ENCODE measurements at places on chromosomes 7 and 10.

- H3K36me3 ChIP-seq, result peaks cover 21% of the 10 kb centered on the region
- H3K4me3 ChIP-seq, result no peak overlapping the region
- H3K4me1 ChIP-seq, result peaks cover 7% of the 10 kb centered on the region
- peaks cover 24% of the 10 kb centered on the region for H3K27me3 ChIP-seq
Measured at GRCh38 chr10:5670662-5671375, 4.4 kb upstream of the ASB13 start.

GRCh38 chr10:107317592-107317991 lies 153.1 kb upstream of the SORCS1 start:
- H3K4me3 ChIP-seq, result no peak overlapping the region
- DNase-seq, result no peak
- no peak overlapping the region for H3K27ac ChIP-seq
- H3K4me1 ChIP-seq, result no peaks in the 10 kb centered on the region
- H3K27me3 ChIP-seq, result no peaks in the 10 kb centered on the region

- DNase-seq, result no peak
- no peak overlapping the region for H3K27ac ChIP-seq
- H3K36me3 ChIP-seq, result no peaks in the 10 kb centered on the region
- peaks cover 46% of the 10 kb centered on the region for H3K27me3 ChIP-seq
- H3K4me1 ChIP-seq, result no peaks in the 10 kb centered on the region
Measured at GRCh38 chr7:151837285-151838042, 39.5 kb downstream of the PRKAG2 start.

GRCh38 chr7:30973791-30974604 lies 10.2 kb downstream of the GHRHR start:
- no peak overlapping the region for H3K4me3 ChIP-seq
- DNase-seq, result no peak
- H3K27me3 ChIP-seq, result peaks cover 36% of the 10 kb centered on the region

DNA sequence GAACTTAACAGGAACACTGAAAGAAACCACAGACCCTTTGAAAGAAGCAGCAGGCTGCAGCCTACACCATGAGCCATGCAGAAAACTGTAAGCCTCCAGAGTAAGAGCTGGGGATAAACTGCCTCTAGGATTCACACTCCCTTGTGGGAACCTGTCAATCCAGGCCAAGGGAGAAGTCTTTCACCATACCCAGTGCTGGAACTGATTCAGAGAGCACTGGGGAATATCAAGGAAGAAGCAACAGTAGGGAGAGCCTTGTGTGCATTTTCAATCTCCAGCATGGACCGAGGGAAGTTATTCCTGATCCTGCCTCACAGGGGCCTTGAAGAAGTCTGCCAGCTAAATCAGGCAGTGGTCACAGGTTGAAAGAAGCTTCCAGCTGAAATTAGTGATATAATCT lies 282.2 kb downstream of the AGMO start:
- no peak overlapping the region for H3K4me3 ChIP-seq
- peaks cover 7% of the 10 kb centered on the region for H3K36me3 ChIP-seq
- no peaks in the 10 kb centered on the region for H3K4me1 ChIP-seq
- DNase-seq, result no peak
- no peaks in the 10 kb centered on the region for H3K27me3 ChIP-seq
- H3K27ac ChIP-seq, result no peak overlapping the region

- H3K4me3 ChIP-seq, result no peak overlapping the region
- H3K4me1 ChIP-seq, result peaks cover 10% of the 10 kb centered on the region
- no peak for DNase-seq
- H3K36me3 ChIP-seq, result peaks cover 23% of the 10 kb centered on the region
- no peak overlapping the region for H3K27ac ChIP-seq
- H3K27me3 ChIP-seq, result no peaks in the 10 kb centered on the region
Measured at GRCh38 chr7:74103219-74103772, 19.7 kb downstream of the LIMK1 start.

DNA sequence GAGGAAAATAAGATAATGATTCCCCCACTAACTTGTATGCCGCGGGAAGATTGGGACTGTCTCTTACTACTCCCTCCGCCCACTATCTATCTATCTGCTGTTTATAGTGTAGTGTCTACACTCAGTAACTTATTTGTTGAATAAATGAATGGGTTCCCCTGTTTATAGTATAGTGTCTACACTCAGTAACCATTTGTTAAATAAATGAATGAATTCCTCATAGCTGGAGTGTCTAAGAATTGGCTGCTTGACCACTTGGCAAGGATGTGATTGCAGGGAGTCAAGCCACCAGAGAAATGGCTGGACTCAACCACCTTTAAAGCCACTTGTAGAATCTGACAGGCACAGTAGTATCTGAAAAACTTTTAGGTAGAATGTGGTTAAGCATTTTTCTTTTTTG lies 147.1 kb downstream of the TRIL start:
- no peak for DNase-seq
- H3K4me1 ChIP-seq, result no peaks in the 10 kb centered on the region
- no peak overlapping the region for H3K27ac ChIP-seq
- no peak overlapping the region for H3K4me3 ChIP-seq

DNA sequence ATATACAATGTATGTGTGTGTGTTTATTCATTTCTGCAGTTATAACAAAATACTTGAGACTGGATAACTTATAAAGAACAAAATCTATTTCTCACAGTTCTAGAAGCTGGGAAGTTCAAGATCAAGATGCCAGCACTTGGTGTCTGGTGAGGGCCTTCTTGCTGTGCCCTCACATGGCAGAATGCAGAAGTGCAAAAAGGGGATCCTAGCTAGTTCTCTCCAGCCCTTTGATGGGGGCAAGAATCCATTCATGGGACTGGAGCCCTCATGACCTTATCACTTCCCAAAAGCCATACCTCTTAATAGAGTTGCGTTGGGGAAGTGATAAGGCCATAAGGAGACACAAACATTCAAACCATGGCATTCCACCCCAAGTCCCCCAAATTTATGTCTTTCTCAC lies 8.4 kb downstream of the GRB10 start:
- no peak overlapping the region for H3K4me3 ChIP-seq
- no peaks in the 10 kb centered on the region for H3K4me1 ChIP-seq
- no peaks in the 10 kb centered on the region for H3K27me3 ChIP-seq

DNA sequence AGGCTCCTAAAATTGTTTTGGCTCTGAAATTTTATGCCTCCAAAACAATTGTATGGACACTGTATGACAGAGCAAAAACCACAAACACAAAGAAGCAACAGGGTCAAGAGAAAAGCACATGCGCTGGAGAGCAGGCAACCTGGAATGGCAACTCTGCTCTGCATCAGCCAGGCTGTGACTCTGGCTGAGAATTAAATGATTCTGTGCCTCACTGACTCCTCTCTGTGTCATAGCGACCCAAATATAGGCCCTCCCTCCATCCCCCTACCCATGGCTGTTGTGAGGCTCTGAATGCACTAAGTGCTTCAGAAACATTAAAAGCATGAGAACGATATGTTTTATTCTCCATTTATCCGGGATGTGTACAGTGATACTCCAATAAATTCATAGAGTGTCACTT lies 24.9 kb upstream of the NEBL start:
- H3K27me3 ChIP-seq, result no peaks in the 10 kb centered on the region
- no peak for DNase-seq
- H3K36me3 ChIP-seq, result 0 out of 2 replicates have a peak, but pooled peaks cover 5% of the 10 kb centered on the region
- no peaks in the 10 kb centered on the region for H3K4me1 ChIP-seq
- H3K4me3 ChIP-seq, result no peak overlapping the region

DNA sequence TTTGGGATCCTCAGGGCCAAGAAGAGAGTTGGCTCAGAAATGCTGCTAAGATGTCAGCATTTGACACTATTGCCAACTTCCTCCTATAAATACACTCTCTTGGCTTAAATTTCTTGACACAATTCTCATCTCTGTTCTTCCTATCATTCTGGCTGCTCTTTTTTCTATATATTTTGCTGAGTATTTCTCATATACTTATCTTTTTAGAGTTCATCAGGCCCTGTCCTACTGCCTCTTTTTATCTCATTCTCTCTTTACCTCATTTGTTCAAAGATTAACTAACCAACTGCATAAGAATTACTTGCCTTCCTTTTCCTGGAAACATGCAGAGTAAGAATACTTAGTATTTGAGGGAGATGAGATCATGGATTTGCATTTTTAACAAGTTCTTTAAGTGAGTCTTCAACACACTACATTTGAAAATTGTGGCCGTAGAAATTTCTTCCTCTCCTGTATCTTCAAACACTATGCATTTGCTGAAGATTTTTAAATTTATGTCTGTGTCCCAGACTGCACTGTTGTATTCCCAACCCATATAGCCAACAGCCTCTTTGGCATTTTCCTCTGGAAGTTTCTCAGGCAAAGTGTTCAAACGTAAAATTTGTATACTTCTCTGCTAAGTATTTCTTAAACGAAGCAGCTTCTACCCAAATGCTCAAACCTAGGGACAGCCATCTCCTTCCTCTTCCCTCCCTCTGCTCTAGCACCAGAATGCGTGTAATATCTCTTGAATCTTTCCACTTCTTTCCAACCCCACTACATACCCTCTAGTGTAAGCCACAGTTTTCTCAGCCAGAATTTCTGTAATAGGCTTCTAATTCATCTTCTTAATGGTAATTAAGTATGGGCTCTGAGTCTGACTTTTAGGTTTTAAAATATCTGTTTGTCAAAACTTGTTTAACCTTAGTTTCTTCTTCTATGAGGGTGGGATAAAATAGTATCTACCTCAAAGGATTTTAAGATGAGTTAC lies 35.5 kb downstream of the ARL4A start:
- H3K27me3 ChIP-seq, result no peaks in the 10 kb centered on the region
- H3K27ac ChIP-seq, result no peak overlapping the region
- no peak overlapping the region for H3K4me3 ChIP-seq

GRCh38 chr7:139660317-139661042 lies 117.3 kb downstream of the HIPK2 start:
- H3K27me3 ChIP-seq, result peaks cover 2% of the 10 kb centered on the region
- no peak for DNase-seq
- H3K27ac ChIP-seq, result no peak overlapping the region
- peaks cover 8% of the 10 kb centered on the region for H3K36me3 ChIP-seq
- no peak overlapping the region for H3K4me3 ChIP-seq
- peaks cover 12% of the 10 kb centered on the region for H3K4me1 ChIP-seq

GRCh38 chr10:118800920-118801319 lies 46.1 kb upstream of the CACUL1 start:
- no peaks in the 10 kb centered on the region for H3K36me3 ChIP-seq
- H3K4me3 ChIP-seq, result no peak overlapping the region
- peaks cover 40% of the 10 kb centered on the region for H3K27me3 ChIP-seq
- peak; percentile 18 for DNase-seq

GRCh38 chr7:26144184-26145080 lies 7.6 kb upstream of the NFE2L3 start:
- H3K36me3 ChIP-seq, result no peaks in the 10 kb centered on the region
- peaks cover 9% of the 10 kb centered on the region for H3K4me1 ChIP-seq
- peaks cover 2% of the 10 kb centered on the region for H3K27me3 ChIP-seq
- H3K4me3 ChIP-seq, result no peak overlapping the region
- no peak overlapping the region for H3K27ac ChIP-seq

GRCh38 chr7:16916738-16917137 lies 35.0 kb upstream of the AGR3 start:
- H3K27me3 ChIP-seq, result no peaks in the 10 kb centered on the region
- no peak for DNase-seq
- peak overlapping the region; percentile 83 for H3K4me3 ChIP-seq
- H3K4me1 ChIP-seq, result peaks cover 56% of the 10 kb centered on the region

DNA sequence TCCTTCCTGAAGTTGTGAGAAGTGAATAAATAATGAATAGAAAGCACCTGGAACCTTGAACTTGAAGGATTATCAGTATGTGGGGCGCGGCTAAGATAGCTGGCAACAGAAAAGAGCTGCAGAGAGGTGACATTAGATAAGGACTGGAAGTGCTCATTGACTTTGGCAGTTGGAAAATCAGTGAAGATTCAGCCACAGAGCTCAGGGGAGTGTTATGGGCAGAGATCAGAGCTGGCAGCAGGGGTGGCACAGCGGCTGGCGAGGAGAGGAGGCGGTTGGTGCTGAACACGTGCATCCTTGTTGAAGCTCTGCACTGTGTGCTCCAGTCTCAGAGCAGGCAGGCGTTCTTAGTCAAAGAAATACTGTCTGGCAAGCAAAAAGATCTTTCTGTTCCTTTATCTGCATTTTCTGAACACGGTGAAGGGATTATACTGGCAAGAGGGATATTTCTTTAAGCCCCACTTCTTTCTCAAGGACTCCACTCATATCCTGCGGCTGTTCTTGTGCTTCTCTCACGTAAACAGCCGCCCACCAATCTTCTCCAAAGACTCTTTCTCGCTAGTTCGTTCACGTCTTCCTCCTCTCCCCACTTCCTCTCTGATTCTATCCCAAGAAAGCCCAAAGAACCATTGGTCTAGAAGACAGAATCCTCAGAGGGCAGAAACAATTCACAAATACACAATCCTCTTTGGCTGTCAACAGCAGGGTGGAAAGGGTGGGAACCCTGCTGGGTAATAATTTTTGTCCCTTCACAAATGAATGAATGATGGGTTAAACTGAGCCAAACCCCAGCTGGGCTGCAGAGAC lies 38.6 kb upstream of the ADD3 start:
- no peaks in the 10 kb centered on the region for H3K27me3 ChIP-seq
- DNase-seq, result no peak
- no peak overlapping the region for H3K27ac ChIP-seq
- H3K4me3 ChIP-seq, result no peak overlapping the region

- H3K27me3 ChIP-seq, result peaks cover 5% of the 10 kb centered on the region
- H3K4me1 ChIP-seq, result no peaks in the 10 kb centered on the region
- H3K36me3 ChIP-seq, result no peaks in the 10 kb centered on the region
- H3K27ac ChIP-seq, result no peak overlapping the region
- H3K4me3 ChIP-seq, result no peak overlapping the region
Measured at GRCh38 chr10:6501931-6502330, 78.1 kb downstream of the PRKCQ start.

- no peaks in the 10 kb centered on the region for H3K4me1 ChIP-seq
- no peak overlapping the region for H3K27ac ChIP-seq
- H3K36me3 ChIP-seq, result peaks cover 7% of the 10 kb centered on the region
- no peak overlapping the region for H3K4me3 ChIP-seq
- DNase-seq, result no peak
Measured at GRCh38 chr7:51633006-51633405, 316.4 kb upstream of the COBL start.

DNA sequence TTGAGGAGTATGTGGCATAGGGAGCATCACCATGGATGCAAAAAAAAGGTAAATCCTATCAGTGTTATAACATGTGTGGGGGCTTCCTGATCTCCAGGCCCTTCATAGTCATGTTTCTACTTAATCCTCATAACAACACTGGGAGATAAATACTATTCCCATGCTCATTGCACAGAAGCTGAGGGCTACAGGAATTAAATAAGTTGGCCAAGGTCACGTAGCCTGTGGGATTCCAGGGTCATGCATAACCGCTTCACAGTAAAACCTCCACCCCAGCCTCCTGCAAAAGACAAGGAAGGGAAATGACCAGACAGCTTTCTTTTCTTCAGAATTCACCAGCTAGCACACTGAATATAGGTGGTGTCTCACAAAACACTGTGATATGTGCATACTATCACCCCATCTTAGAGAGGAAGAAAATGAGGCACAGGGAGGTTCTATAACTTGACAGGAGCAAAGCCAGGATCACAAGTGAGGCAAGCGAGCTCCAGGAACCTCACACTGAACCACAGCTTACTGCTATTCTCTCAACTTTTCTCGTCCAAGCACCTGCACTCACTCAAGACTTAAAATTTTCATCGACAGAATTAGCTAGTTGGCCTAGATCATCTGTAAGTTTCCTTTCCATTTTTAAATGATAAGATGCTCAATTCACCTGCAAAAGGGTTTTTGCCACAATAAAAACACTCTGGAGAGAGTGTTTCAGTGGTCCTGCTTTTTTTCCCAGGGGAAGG lies 13.4 kb downstream of the JAZF1 start:
- H3K4me3 ChIP-seq, result peak overlapping the region; percentile 82
- no peaks in the 10 kb centered on the region for H3K27me3 ChIP-seq
- peak; percentile 19 for DNase-seq
- H3K27ac ChIP-seq, result peak overlapping the region; percentile 79
